Tracheal epithelial cell (primary cell): ENCODE measurements at places on chromosomes 16 and 17. TPM values are rescaled to one million over a fixed set of nuclear protein-coding genes. Genes with fewer than 3 reads are reported as not detected.

The JPT1 gene
- total RNA-seq, result 256 and 280 TPM in 2 replicates

The CTRL gene
- 0.24 TPM in 1 of 2 replicates, not detected in the other for total RNA-seq

The SCARF1 gene
- total RNA-seq, result 0.21 and 0.48 TPM in 2 replicates

The CD300LB gene
- not detected in 2 replicates for total RNA-seq

The WSB1 gene
- total RNA-seq, result 88.0 and 269 TPM in 2 replicates

The ANKRD40CL gene
- 0.48 TPM in 1 of 2 replicates, not detected in the other for total RNA-seq

The ARL5C gene
- total RNA-seq, result not detected in 2 replicates

The ACAP1 gene
- total RNA-seq, result 0.21 and 1.9 TPM in 2 replicates

The KLHL10 gene
- total RNA-seq, result not detected in 2 replicates

The NPIPA2 gene
- 0.48 TPM in 1 of 2 replicates, not detected in the other for total RNA-seq

The ACOX1 gene
- 43.3 and 61.4 TPM in 2 replicates for total RNA-seq

The MOSMO gene
- 6.5 and 13.6 TPM in 2 replicates for total RNA-seq

The AMFR gene
- total RNA-seq, result 298 and 302 TPM in 2 replicates

The PYY gene
- total RNA-seq, result 2.1 TPM in 1 of 2 replicates, not detected in the other

The KRTAP9-4 gene
- total RNA-seq, result not detected in 2 replicates

The NAGLU gene
- 18.5 and 18.6 TPM in 2 replicates for total RNA-seq

The CYBC1 gene
- 47.7 and 54.1 TPM in 2 replicates for total RNA-seq

The ZG16 gene
- total RNA-seq, result not detected in 2 replicates
